Stimulated activated CD4-positive, alpha-beta T cell treated with anti-CD3 and anti-CD28 coated beads, Interleukin-4, amount 100 ng/mL, for 24 hours (primary cell): ENCODE measurements at places on chromosomes 2 and 18.

DNA sequence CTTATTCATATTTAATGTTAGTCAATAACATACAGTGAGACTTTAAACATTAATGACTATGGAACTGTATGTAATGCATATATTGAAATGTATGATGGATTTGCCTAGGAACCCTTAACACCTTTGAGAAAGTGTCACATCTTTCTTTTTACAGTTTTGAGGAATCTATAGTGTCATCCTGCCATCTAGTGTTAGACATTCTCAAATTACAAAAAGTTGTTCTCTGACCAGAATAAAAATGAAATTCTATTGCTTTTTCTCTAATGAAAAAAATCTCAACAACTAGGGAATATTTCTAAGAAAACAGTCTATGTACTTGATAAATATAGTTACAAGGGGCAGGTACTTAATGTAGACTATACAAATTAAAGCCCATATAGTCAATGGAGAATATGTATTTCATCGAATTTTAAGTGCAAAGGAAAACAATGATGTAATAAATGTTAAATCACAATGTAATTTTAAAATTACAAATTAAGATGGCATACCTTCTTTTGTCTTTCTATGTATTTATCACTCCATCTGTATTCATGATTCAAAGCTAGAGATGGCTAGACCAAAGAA, 5.1 kb upstream of the CALCRL start:
- DNase-seq: no peak

DNA sequence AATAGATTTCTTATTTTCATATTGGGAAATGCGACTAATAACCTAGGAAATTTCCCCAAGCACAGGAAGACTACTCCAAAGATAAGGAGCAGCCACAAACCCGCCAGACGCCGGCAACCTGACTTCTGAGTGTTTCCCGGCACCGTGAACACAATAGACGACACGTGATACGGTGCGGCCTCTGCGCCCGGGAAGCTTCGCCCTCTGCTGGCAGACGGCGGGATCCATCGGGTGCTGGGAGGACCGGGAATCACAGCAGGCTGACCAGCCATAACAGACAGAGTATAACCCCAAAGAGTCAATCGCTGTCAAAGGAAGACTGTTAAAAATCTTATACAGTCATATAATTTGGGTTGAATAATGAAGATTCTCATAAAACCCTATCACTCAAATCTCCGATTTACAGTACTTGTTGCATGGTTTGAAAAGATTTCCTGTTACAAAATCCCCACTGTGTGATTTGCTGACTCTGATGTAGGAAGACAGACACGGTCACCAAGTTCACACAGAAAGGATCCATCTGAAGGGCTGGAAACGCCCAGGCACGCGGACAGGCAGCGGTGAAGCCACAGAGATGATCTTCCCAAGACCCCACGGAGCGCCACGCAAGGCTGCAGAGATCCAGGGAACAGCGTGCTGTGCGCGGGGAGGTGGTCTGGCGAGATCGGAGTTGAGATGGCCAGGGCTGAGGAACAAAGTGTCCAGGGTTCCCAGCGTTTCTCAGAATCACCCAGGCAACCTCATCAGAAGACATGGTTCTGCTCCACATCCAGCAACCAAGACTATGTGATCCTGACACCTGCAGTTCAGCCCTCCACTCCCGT, 73.8 kb downstream of the EIPR1 start:
- peak; percentile 82 for DNase-seq

DNA sequence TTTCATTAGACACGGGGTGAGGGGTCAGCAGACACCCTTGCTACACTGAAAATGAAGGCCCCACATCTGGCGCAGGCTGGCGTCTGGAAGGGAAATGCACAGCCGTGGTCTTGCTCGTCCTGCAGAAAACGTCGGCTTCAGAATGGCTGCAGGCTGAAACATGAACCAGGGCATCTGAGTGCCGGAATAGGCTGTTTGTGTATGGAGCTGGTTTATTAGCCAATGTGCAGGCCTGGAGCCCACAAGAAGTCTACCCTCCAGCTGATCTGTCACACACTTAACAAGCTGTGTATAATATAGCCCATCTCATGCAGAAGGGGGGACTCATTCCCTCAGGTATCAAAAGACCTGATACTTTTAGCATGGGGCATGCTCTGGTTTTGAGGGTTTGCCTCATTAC, 153.4 kb upstream of the SOX11 start:
- DNase-seq: no peak

DNA sequence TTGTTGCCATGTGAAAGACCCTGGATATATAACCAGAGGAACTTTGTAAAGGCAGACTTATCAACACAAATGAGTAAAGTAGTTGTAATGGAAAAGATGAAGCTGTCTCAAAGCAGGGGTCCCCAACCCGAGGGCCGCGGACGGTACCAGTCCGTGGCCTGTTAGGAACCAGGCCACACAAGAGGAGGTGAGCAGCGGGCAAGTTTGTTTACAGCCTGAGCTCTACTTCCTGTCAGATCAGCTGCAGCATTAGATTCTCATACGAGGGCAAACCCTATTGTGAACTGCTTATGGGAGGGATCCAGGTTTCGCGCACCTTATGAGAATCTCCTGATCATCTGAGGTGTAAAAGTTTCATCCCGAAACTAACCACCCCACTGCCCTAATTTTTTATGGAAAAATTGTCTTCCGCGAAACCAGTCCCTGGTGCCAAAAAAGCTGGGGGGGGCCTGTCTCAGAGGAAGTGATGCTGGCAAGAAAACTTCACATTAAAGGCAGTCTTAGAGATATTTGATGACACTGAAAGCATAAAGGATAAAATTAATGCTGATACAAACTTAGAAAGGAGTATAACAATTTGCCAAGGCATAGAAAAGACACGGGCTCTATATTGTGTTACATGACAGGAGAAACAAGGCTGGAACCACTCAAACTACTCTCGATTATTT, 57.5 kb upstream of the MSTN start:
- no peak for DNase-seq

- DNase-seq: no peak
Measured at GRCh38 chr2:52613064-52613463, 1154.5 kb upstream of the CHAC2 start.

GRCh38 chr2:46487667-46488335, 8.4 kb downstream of the TMEM247 start:
- no peak for DNase-seq
